ENCODE measurements at places on chromosomes 2 and 18.

DNA sequence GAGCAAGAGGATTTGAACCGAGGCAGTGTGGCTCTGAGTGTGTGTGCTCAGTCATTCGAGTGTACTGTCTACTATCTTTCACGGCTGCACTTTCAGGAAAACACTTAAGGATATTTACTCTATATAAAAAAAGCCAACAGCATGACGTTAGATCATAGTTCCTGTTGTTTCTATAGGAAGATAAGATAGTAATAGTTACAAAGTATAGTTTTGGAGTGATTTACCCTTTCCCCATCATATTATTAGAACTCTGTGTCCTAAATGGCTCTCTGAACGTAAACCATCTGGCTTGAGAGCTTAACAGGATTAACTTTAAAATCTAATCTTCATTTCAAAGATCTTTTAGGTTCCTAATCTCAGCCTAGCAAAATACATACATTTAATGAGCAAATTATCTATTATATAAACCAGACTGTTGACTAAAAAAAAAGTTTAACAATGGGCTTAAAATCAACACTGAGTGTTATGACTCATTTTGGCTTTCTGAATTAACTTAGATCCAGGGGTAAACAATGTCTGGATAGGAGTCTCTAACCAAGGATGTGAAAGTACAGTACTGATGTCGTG lies 150.3 kb upstream of the DNMT3A start:
- DNase-seq, result peak; percentile 64

GRCh38 chr2:154226931-154227330 lies 355.2 kb downstream of the GALNT13 start:
- no peak for DNase-seq

DNA sequence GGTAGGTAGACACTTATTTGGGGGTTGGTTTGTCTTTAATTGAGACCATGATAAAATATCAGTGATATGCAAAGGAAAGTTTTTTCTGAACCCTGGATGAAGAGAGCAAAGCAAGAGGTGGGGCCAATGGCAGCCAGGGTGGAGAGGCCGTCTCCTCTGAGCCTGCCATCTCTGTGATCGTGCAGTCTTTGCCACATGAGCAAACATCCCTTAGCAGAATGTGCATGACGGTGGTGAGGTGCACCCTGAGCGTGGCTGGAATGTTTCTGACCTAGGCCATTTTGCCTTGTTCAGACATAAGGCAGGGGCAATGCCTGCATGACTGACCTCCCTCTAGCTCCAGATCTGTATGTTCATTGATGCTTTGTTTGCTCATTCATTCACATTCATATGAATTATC lies 6.0 kb downstream of the NCK2 start:
- DNase-seq, result no peak

GRCh38 chr2:33448220-33448899 lies 28.1 kb upstream of the RASGRP3 start:
- DNase-seq, result no peak

GRCh38 chr18:29217124-29217915 lies 1040.4 kb upstream of the CDH2 start:
- no peak for DNase-seq

DNA sequence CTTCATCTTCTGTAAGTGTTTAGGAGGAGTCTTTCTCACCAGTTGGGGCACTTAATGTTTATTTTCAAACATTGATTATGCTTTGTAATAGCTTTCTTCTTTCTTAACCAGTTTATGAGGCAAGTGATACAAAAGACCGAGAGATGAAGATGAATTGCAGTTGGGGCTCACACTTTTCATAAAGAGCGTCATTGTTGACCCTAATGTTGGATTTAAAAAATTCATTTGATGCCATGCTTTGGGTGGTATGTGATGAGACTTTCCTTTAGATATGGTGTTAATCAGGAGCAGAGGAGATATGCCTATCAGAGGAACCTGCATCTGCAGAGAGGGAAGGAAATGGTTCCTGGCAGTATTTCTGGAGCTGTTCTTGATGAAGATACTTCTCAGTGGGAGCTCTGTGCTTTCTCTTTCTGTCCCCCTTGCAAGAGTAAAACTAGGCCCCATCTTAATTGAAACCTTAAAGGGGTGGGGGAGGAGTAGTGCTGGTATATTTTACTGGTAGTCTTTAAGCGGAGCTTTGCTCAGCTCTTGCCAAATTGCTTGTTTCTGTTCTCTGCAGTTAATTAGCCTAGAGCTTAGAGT lies 2.3 kb downstream of the EML4 start:
- DNase-seq, result peak; percentile 24

GRCh38 chr2:112480530-112481049 lies 1.4 kb upstream of the TTL start:
- no peak for DNase-seq

GRCh38 chr2:222364285-222364895 lies 60.0 kb upstream of the SGPP2 start:
- DNase-seq, result peak; percentile 61

DNA sequence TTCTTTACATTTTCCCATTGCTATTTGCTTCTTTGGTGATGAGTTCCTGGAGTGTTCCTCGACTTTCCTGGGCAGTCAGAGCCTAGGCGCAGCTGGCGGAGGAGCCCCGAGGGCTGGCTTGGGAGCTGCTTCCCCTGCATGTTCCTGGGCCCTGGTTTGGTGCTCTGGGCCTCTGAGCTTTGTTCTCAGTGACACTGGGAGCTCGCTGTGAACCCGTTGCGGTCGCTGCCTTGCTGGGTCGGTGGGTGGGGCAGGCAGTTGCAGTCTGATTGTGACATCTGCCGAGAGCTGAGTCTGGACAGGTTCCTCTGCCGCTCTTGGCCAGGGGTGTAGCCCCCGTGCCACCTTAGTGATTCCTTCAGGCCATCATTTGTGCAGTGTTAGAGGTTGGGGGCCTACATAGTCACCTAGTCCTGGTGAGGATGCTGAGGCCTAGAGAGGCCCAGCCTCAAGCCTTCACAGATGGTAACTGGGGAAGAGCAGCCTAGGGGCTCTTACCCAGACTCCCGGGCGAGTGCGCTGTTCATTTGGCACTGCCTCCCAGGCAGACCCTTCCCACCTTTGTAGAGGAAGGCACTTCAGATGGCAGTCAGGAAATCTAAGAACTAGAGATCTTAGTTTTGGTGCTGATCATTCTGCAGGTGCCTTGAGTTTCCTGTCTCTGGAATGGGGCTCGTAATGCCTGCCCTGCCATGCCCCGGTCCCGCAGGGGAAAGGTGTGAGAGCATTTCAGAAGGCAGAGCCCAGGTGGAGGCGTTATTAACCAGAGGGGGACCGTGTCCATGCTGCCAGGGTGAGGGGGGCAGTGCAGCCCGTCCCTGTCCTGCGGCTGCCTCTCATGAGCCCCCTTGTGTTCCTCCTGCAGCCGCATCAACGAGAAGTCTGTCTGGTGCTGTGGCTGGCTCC lies 8.4 kb downstream of the ASB1 start:
- DNase-seq, result no peak

- DNase-seq, result peak; percentile 93
Measured at GRCh38 chr2:189261431-189261841, 81.9 kb upstream of the COL5A2 start.

DNA sequence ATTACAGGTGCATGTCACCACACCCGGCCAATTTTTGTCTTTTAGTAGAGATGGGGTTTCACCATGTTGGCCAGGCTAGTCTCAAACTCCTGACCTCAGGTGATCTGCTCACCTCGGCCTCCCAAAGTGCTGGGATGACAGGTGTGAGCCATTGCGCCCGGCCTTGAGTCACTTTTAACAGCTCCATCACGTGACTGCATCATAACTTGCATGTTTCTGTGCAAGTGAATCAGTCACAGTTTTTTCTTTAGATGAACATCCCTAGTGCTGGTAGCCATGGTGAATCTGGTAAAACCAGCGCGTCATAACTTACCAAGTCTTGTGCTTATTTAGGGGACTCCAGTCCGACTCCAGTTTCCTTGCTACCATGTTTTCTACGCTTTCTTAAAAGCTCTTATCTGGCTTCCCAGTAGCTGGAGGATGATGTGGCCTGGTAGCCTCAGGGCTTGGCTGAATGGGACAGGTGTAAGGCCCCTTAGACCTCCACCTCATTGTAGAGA lies 33.1 kb downstream of the PCARE start:
- no peak for DNase-seq
